Kidney (tissue), 22 donors: ENCODE measurements at places on chromosomes 3 and 15.

DNA sequence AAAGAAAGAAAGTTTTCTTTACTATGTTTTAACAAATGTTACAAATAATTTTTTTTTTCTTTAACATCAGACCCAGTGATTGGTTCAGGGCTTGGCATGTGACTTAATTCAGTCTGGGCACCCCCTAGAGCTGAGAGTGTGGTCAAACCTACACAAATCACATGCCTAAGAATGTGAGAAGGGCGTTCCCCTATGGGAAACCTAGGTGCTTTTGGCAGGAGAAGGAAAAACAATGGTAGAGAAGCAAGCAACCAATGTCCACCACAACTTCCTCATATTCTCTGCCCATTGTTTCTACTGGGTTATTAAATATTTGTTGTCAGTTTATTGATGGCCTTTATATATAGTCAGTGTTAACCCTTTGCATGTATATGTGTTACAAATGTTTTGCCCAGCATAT, 21.4 kb upstream of the PIAS1 start:
- DNase-seq = no peak

- DNase-seq = peak; percentile 44
These were observed 413 bp downstream of the NUSAP1 start for GRCh38 chr15:41333026-41333562.

GRCh38 chr3:9216736-9217135, 32.7 kb downstream of the SRGAP3 start:
- DNase-seq = peak; percentile 37

DNA sequence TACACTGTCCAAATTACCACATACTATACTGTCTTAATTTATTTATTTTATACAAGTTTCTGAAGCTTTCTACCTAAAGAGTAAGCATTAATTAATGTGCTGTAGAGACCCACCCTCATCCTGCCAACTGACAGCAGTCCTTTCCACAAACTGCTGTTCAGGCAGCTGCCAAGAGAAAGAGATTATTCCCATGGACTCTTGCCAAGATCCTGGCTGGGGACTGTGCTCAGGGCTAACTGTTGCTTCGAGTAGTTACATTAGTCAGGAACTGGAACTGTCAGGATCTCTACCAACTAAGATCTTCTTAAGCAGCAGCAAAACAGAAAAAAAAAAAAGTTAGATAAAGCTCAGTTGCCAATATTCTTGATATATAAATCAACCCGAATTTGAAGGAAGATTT, 398.8 kb downstream of the MECOM start:
- peak; percentile 53 for DNase-seq

- no peak for DNase-seq
These were observed 18.0 kb downstream of the ICE2 start for GRCh38 chr15:60460931-60461330.

GRCh38 chr15:54307252-54307902, 329.1 kb downstream of the UNC13C start:
- DNase-seq = no peak

DNA sequence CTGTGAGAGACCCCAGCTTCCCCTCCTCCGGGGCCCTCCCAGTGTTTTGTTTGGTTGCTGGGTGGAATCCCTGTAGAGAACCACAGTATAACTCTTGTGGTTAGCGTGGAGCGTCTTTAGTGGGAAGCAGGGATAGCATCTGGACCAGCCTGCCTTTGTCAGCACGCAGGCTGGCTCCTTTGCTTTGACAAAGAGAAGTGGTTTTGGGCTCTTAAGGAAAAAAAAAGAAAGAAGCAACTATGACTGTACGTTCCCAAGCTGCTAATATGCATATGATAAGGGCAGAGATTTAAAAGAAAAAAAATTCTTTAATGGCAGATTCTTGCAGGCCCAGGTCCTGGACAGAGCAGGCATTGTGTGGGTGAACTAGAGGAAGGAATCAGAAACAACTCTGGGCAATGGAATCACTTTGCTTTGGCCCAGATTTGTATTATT, 340.8 kb upstream of the CTDSPL start:
- no peak for DNase-seq

DNA sequence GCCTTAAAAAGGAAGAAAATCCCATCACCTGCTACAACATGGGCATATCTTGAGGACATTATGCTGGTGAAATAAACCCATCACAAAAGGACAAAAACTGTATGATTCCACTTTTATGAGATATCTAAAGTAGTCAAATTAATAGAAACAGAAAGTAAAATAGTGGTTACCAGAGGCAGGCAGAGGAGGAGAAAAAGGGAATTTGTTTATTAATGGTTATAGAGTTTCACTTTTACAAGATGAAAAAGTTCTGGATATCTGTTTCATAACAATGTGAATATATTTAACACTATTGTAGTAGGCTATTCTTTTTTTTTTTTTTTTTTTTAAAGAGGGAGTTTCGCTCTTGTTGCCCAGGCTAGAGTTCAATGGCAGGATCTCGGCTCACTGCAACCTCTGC, 40.4 kb downstream of the DPH3 start:
- no peak for DNase-seq

DNA sequence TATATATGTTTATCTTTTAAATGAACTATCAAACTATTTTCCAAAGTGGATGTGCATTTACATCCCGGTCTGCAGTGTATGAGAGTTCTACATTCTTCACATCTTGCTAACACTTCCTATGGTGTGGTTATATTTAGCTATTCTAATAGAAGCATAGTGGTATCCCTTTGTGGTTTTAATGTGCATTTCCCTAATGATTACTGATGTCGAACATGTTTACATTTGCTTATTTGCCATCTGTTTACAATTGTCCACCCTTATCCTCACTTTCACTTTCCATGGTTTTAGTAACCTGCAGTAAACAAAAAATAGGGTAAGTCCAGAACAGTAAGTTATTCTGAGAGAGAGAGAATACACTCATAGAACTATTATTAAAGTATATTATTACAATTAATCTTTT, 360.5 kb upstream of the NAALADL2 start:
- DNase-seq = no peak

- no peak for DNase-seq
These were observed 25.8 kb downstream of the SCG5 start for GRCh38 chr15:32667321-32667720.

DNA sequence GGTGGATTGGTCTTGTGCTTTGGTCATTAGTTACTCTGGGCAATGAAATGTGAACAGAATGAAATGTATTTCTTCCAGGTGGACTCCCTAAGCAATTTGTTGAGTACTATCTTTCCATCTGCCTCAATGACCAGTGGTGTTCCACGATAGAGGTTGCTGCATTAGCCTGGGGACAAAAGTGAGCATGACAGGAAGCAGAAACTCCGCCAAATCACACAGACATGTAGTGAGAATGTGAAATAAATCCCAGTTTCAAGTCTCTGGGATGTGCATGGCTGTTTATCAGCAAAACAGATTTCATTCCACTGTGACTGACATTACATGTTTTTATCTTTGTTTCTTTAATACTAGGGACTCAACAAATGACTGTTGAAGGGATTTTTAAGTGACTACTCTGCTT, 63.3 kb upstream of the DCBLD2 start:
- no peak for DNase-seq

DNA sequence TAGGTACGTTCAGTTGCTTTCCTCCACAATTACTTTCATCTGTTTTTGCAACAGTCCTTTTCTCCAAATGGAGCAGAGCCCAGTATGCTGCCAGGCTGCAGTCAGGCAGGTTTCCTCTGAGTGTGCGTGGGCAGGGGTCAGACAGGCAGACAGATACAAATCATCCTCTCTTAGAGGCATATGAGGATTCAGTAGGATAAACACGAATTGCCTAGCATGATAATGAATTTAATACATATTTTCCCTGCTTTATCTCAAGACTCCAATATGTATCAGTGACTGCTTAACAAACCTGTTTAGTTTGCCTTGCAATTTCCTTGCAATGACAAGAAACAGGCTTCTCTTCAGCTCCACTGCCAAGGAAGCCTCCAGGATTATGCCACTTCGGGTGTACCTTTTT, 140.7 kb upstream of the NR2E3 start:
- no peak for DNase-seq

DNA sequence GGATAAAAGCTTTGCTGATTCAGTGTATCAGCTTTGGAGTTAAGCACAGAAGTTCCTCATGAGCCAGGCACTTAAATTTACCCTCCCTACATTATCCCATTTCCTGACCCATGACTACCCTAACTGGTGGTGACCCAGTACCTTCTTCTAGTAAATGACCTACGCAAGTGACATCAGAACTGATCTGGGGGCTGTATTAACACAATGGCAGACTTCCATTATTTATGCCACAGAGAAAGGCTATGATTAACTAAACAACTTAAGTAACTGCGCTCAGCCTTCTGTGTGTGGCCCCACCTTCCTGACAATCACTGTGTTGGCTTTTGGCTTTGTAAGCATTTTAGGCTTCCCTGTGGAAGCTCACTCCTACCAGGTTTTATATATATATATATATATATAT, 1.9 kb downstream of the MB21D2 start:
- DNase-seq = no peak

DNA sequence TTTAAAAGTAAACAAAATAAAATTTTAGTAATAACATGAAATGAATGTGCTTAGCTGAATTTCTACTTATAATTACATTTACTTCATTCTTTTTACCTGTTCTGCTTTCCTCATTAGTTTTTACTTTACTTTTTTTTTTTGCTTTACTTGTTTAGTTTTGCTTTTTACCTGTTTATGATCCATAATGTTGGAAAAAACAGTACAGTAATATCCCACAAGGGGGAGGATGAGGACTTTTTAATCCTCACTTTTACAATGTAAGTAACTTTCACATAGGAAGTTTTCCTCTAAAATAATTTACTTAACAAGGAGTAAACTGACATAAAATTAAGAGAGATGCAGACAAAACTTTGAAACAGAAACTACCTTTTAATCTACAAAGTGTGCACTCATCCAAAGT, 268.7 kb downstream of the TBC1D5 start:
- DNase-seq = no peak
